Stimulated activated CD8-positive, alpha-beta memory T cell treated with anti-CD3 and anti-CD28 coated beads, Interleukin-4, amount 100 ng/mL, for 4 hours (primary cell): ENCODE measurements at places on chromosomes 7 and 10.

- DNase-seq, result no peak
Measured at GRCh38 chr10:49398000-49398861, 2.3 kb upstream of the DRGX start.

- DNase-seq, result no peak
Measured at GRCh38 chr10:97371696-97372095, 29.4 kb downstream of the RRP12 start.

GRCh38 chr7:142248-142941, 50.0 kb upstream of the FAM20C start:
- no peak for DNase-seq

- no peak for DNase-seq
Measured at GRCh38 chr7:84256571-84256971, 62.0 kb upstream of the SEMA3A start.

DNA sequence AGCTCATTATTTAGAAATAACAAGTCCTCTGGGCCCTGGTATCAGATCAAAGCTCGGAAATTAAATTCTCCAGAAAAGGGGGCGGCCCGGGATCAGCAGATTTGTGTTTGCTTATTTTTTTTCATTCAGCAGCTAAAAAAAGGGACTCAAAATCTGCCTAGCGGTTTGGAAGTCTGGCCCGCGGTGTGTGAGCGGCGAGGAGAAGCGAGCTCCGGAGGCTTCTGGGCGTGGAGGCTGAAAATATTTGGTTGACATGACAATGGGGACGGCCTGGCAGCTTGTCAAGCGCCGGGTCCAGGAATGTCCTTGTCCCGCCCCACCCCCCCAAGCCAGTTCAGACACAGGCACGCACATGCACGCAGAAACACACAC, 43.4 kb downstream of the FOXL3 start:
- no peak for DNase-seq

DNA sequence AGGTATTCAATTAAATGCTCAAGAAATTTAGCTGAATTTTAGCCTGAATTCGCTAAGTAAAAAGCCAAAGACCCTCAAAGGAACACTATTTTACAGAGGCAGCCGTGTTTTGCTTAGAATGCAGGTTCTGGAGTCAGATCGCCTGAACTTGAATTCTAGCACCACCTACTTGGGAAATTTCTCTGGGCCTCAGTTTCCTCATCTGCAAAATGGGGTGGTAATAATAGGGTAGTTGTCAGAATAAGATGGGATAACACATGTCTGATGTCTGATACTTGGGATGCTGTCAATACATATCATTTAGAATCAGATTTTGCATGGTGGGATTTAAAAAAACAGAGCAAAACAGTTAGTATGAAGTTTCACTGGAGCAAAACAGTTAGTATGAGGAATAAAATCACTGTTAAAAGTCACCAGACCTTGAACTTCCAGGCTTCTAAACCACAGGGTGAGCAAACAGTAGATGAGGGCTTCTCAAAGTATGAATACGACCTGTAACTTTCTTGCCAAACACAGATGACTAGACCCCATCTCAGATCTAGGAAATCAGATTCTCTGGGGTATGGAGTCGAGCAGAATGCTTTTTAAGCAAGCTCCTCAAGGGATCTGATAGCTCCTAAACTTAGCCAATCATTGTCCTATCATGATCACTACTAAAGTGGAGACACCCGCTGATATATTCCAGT, 75.4 kb downstream of the ATXN7L1 start:
- DNase-seq, result no peak

GRCh38 chr7:42628054-42628453, 283.8 kb downstream of the C7orf25 start:
- no peak for DNase-seq

DNA sequence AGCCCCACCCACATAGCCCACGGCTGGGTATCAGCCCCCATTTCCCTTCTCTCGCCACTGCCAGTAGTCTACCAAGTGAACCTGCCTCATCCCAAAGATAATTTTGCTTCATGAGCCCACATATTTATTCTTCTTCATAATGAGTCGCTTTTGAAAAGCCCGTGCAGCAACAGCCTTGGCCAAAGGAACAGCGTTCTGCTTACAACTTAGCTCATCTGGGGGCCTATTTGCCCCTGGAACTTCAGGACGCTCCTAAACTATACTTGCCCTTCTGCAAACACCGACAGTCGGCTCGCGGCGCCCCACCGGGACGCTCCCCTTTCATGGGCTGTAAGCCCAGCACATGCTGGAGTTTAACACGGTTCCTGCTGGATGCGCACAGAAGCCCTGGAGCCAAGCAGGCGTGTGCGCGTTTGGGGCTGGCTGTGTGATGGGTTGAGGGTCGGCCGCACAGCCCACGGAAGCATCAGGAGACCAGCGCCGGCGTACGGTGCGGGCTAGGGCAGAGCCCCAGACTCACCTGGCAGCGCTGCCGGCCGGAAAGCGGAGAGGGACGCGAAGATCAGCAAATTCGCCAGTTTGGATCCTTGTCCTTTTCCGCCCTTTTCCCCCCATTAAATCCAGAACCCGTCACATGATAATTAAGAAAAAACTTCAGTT, 370 bp downstream of the TMEM60 start:
- no peak for DNase-seq

- DNase-seq, result no peak
Measured at GRCh38 chr7:141409801-141410329, 141.3 kb upstream of the AGK start.

GRCh38 chr10:132793213-132793612, 7.3 kb upstream of the NKX6-2 start:
- no peak for DNase-seq
